ENCODE measurements at places on chromosomes 1 and 21.
A peak's percentile ranks its signal among the peaks of the same experiment; 100 is the strongest.

GRCh38 chr1:110604586-110605148, 1.5 kb downstream of the KCNA2 start:
- no peak for DNase-seq

DNA sequence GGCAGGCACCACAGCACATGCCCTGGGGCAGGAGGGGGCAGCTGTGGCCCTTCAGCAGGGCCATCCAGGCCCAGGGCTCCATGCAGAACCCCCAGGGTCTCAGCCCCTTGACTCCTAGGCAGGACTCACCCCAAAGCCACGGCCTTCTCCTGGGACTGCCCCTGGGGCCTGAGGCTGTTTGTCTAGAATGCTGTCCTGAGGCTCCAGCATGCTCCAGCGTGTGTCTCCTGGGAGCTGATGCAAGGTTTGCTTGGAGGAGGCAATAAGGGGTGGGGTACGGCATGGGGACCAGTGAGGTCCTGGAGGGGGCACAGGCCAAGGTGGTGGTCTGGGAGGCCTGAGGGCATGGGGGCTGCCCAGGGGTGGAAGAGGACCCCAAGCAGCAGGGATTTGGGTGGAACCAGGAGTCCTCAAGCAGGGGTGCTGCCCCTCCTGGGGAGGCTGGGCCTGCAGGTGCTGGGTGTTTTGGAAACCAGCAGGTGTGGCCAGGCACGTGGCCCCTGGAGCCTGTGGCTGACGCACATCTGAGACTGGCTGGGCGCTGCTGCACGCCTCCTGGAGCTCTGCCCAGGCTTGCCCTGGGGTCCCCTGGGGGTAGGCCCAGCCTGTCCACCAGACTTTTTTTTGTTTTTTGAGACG, 7.8 kb upstream of the CALML6 start:
- DNase-seq: no peak

GRCh38 chr1:145886390-145886789, 724 bp upstream of the ANKRD35 start:
- DNase-seq: no peak

DNA sequence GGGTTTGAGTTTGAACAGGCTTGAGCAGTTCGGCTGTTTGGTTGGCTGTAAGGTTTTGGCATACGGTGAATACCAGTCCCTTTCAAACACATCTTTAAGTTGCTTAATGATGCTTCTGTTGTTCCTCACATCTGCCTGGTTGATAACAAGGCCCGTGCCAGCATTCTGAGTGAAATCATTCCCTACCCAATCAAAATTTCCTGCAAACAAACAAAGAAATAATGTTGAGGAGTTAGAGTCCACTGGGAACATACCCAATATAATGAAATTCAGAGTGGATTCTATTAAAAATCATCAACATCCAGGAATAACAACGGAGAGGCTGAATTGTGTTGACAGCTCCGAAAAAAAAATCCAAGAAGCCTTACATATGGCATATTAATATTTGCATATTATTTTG, 91.0 kb upstream of the MAP1LC3C start:
- no peak for DNase-seq

GRCh38 chr1:37509181-37509580, 5.4 kb downstream of the MEAF6 start:
- no peak for DNase-seq

DNA sequence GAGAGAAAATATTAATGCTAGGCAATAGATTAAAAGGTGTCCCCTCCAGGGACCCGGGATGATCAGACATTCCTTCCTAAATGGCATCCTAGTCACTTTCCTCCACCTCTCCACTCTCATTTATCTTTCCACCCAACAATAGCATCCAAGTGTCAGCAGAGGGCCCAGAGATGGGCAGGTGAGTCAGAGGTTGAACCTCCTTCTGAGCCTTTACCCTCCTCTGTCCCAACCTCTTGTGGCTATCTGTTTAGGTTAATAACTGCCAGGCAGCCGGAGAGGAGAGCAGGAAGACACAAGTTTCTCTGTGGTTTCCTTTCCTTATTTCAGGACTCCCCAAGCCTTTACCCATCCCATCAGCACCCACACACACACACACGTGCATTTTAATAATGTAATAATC, 4.1 kb downstream of the GJA5 start:
- no peak for DNase-seq

DNA sequence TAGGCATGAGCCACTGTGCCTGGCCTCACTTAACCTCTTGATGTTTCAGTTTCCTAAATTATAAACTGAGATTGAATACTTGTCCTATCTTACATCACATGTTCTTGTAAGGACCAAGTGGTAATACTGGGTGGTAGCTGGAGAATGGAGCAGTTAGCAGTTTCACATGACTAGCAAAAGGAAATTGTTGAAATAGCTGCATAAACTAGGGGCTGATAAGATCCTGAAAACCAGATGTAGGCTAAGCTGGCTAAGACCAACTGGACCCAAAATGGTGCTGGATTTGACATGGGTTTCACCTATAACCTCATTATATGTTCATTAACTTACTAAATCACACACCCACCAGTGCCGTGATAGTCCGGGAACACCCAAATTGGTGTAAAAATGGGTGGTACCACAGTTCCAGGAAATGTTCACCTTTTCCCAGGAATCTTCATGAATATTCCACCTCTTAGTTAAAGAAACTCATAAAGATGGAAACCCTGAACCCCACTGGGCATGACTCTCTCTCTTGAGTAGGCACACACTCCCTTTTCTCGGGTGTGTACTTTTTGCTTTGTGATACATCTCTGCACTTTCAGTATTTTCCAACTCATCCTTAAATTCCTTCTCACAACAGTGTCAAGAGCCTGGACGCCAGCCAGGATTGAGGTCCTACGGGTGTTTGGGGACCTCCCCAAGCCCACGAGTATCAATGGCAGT, at the start of gene PAPPA2:
TSS of gene PAPPA2 (plus strand) at position 502 of the 705 bp plus-strand sequence. CDS start 93,148 bp downstream, outside the sequence.
- no peak for DNase-seq

- no peak for DNase-seq
Measured at GRCh38 chr1:162946701-162947100, 85.7 kb upstream of the CCDC190 start.

DNA sequence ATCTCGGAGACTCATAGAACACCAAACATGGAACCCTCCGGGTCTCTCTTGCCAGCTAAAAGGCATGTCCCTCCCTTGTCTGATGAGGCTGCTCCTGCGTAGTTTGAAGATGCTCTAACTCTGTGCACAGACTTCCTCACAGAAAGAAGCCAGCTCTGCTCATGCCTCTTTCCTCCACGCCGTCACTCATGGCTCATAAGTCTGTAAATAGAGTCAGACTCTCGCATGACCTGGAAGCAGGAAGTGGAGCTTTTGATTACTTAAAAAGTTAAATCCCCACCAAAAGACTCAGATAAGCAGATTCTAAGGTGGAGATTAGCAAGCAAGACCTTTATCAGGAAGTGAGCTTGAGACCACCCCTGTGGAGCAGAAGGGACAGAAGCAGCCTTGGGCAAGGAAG, 171.6 kb downstream of the TRIM33 start:
- no peak for DNase-seq

DNA sequence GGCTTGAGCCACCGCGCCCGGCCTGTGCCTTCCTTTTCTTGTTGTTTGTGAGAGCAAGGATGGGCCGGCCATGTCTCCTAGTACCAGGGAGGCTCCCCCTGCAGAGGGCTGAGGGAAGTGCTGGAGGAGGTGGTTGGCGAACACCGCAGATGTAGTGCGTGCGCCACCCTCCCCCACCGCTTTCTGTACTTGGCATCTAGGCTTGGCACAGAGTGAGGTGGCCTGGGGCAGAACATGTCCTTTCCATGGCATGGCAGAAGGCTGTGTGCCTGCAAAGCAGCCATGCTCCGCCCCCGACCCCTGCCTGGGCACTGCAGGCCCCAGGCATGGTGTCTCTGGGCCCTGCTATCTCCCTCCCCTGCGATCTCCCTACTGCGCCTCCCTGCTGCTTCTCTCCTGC, 30.7 kb downstream of the ALPL start:
- DNase-seq: no peak

DNA sequence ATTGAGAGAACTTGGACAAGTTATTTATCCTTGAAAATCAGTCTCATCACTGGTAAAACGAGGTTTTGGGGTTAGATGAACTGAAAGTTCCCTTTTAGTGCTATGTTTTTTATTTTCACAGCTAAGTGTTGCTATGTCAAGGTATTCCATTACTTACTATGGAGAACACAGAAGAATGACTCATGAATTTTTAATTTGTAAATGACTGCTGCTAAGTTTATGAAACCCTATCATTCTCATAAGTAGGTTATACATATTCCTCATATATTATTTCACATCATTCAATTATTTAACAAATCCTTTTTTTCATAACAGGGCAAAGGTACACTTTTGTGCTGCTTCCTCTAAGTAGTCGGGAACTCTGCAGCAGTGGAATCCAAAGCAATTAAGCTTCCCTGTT, 52.2 kb upstream of the ATP1A1 start:
- no peak for DNase-seq

- no peak for DNase-seq
Measured at GRCh38 chr1:232986527-232986922, 36.1 kb downstream of the NTPCR start.

DNA sequence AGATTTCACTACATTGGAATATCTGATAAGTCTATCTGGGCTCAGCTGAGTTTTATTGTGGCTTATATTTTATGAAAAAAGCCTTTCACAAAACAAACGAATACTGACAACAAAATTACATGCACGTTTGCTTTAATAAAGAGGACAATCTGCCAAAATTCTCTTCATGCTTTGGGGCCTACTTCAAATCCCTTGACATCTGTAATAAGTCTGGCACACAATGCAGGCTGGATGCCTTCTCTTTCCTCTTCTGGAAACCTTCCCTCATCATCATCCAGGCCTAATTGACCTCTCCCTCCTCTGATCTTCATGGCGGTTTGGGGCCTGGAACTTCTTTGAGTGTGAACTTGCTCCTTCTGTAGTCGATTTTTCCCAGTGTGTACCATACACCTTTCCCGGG, 70.3 kb downstream of the MAP10 start:
- no peak for DNase-seq

- no peak for DNase-seq
Measured at GRCh38 chr1:15543589-15544568, 17.2 kb downstream of the DNAJC16 start.

DNA sequence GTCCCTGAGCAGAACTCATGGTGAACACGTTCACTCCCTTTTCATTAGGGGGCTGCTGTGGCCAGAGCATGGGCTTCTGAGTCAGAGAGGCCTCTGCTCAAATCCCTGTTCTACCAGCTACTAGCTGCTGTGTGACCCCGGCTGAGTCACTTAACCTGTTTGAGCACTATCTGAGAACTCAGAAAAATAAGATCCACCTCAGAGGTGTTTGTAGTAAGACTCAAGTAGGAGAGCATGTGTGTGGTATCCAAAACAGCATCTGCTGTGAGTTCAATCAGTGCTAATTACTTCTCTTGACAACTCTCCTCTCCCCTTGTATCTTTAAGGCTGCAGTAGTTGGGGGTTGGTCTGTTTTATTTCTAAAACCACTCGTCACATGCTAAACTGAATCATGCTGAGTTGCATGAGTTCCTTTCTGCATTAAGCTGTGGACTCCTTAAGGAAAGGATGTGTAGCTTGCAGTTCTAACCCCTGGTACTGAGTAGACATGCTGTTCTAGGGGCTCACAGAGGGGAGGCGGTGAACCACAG, 39.7 kb upstream of the JUN start:
- DNase-seq: no peak

- DNase-seq: no peak
Measured at GRCh38 chr1:75600781-75601180, 10.1 kb downstream of the SLC44A5 start.

DNA sequence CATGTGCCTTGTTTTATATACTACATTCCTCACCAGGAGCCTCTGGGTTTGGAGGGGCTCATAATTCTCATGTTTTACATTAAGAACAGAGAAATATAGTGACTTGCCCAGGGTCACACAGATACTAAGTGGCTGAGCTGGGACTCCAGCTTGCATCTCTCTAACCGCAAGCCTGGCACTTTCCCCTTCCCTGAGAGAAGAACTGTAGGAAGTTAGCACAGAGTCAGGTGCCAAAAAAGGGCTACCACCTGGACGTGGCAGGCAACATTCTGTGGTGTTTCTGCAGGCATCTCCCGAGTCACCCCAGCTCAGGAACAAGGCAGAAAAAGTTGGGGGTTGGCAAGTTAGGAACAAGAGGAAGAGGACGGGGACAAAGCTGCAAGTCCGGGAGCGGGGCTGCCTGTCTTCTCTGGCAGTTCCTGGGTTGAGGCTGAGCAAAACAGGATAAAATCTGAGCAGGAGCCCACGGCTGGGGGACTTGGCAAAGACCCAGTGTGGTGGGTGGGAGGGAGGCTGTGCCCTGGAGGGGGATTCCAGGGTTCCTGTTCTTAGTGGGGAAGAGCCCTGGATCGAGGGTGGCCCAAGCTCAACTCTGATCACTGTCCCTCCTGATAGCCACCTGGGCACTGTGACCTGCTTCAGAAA, 9.8 kb downstream of the PLA2G5 start:
- DNase-seq: no peak

DNA sequence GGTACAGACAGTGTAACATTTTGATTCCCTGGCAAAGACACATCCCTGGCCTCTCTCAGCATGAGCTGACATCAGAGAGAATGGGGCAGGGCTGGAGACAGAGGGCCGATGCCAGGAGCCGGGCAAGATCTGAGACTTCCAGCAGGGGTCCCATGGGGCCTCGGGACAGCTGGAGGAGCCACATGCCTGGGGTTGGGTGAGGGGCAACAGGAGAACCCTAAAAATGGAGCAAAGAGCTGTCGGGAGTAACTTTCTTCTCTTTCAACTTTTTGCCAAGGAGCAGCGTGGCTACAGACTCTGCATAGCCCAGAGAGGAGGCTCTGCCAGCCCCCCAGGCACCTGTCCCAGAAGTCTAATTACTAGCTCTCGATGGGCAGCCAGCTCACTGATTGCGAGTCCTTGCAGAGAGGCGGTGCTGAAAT, 130.8 kb downstream of the LACTBL1 start:
- DNase-seq: no peak

- no peak for DNase-seq
Measured at GRCh38 chr1:71240656-71241055, 159.8 kb upstream of the ZRANB2 start.

- DNase-seq: peak; percentile 50
Measured at GRCh38 chr1:215710036-215710898, 143.2 kb downstream of the KCTD3 start.

DNA sequence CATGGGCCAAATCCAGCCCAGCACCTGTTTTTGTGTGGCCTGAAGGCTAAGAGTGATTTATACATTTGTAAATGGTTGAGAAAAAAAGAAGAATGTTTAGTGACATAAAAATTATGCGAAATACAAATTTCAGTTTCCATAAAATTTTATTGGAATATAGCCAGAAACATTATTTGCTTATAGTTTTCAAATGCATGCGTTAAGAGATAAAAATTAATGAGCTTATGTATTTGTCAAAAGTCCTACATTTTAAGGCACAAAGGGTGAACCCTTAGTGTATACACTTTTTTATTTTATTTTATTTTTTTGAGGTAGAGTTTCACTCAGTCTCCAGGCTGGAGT, 2.1 kb downstream of the MORC3 start:
- no peak for DNase-seq

DNA sequence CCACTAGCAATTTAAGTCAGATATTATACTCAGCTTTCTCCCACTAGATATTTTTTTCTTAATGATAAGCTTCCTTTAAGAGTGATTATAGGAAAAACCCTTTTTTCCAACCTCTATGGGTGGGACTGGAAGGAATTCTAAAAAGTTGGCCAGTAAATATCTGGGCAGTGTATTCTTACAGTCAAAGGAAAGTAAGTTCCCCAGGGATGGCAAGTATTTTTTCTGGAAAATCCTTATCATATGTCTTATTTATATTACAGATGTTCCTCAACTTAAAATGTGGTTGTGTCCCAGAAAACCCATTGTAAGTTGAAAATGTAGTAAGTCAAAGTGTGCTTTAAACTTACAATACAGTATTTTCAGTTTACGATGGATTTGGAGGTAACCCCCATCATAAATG, 29.2 kb downstream of the CMPK1 start:
- no peak for DNase-seq

- DNase-seq: no peak
Measured at GRCh38 chr1:116496898-116497297, 73.9 kb downstream of the CD58 start.

Measured in NCI-H524 treated with DMSO at 0.1 percent for 48 hours (cell line).